Pons (tissue), 1 donor: ENCODE measurements at places on chromosomes 11 and 22.
A peak's percentile ranks its signal among the peaks of the same experiment; 100 is the strongest.

DNA sequence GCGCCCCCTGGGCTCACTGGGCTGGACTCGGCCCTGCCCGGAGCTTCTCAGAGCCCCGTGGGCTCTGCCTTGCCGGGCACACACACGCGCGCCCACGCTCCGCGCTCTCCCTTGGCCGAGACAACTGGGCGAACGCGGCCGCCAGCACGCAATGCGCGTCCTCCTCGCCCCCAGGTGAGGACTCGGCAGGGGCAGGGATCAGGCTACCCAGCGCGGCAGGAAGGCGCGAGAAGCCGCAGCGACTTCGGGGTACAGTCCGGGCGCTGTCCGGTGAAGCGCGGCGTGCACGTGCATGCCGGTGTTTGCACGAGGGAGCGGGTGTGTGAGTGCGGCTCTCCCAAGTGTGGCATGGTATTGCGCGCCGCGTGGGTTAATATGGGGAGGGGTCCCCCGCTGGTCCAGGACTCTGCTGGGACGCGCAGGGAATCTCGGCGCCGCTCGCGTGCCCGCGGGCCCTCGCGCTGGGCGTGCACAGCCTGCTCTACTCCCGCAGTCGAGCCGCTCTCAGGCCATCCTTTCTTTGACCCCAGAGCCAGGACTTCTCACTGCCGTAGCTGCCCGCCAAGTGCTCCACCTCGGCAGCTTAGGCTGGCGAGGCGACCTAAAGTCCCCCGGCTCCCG, 5.4 kb downstream of the WNT7B start:
- DNase-seq: no peak

DNA sequence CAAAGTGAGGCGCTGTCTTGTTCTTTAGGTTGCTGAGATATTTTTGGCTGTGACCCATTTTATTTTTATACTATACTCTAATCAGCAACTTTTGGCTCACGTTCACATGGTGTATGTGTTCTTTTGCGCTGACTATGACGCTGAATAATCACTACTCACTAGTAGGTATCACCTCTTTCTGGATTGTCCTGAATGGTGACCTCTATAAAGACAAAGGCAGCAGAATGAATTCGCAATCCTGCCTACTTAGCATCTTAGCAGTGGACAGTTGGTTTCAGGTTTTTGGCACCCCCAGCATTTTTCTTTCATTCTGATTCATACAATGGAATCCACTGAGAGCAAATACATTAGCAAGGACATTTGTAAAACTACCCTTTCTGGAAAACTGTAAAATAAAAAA, 351.3 kb downstream of the JRKL start:
- no peak for DNase-seq

DNA sequence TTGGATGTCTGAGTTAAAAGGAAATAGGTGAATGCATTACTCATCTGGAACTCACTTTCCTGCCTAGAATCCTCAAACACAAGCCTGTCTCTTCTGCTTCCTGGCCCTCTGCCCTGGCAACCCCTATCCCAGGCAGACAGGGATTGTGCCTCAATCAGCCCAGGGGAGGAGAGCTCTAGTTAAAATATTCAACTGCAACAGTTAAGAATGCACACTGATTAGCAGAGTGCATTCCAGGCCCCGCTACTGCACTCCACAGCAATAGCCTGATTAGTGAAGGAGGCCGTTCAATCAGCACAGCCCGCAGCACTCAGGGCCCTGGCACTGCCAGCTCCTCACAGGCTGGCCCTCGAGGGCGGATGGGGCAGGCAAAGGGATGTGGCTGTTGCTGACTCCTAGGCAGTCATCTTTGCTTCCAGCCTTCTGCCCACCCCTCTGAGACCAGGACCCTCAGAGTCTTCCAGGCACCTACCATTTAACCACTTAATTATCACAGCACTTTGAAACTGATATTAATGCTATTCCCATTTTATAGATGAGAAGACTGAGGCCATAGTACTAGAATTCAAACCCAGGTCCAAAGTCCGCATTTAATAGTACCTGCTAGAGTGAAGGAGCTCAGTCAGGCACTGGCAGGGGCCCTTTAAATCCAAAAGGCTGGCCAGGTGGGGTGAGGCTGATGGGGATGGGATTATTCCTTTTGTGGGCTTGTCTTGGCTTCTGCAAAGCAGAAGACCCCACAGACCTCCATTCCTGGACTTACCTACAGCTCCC, 435.3 kb downstream of the SOX6 start:
- DNase-seq: no peak

DNA sequence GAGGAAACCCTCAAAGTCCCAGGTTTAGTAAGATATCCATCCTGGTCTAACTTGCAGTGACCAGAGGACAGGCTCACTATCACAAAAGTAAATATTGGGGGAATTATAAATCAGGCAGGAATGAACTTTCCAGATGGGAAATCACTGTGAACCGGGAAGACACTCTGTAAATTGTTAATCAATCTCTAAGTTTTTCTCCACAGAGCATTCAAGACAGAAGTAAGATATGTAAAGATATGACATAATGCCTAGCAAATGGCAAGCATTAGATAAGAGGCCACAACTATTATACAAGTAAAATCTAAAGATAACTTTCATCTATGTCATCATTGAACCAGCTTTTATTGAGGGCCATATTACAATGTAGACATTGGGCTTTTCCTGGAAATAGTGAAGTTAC, 35.3 kb upstream of the LRRC4C start:
- DNase-seq: no peak

DNA sequence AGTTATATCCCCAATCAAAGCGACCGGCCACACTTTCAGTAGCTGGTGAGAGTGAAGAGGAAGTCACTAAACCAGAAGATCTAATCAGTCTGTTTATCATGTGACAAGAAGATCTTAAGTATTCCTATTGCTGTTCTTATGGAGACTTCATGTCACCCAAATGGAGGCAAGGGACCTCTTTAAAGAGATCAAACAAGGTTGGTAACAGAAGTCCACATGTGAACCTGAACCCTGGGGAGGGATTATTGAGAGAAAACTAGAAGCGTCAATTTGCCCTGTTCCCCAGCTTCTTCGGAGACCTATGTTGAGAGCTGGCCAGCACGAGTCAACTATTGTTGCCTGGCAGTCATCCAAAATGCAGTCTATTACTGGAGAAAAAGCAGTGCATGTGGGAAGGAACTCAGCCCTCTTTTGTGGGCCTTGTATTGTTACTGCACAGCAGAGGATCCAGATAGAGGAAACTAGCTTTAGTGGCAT, 76.9 kb upstream of the CTSC start:
- DNase-seq: peak; percentile 74

GRCh38 chr11:116731097-116731761, 41.6 kb downstream of the BUD13 start:
- DNase-seq: no peak
